HS-5 (cell line): ENCODE measurements at places on chromosomes 1 and 21.
A peak's percentile ranks its signal among the peaks of the same experiment; 100 is the strongest.

DNA sequence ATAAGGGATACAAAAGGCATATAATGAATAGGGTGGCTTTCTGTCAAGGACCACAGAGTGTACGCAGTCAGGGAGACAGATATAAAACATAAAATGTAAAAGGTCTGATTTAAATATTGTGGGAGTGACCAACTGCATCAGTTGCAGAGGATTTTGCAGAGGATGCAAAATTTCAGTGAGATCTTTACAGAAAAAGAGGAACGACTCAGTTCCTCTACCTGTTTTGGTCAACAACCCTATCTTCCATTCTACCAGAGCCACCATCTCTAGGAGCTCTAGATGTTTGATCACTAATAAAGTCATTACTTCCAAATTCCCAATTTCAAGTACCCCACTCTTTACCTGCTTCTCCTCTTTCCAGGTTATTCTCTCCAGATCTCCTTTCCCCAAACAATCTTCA is 16.5 kb downstream of the SOD1 start:
- DNase-seq, result no peak

DNA sequence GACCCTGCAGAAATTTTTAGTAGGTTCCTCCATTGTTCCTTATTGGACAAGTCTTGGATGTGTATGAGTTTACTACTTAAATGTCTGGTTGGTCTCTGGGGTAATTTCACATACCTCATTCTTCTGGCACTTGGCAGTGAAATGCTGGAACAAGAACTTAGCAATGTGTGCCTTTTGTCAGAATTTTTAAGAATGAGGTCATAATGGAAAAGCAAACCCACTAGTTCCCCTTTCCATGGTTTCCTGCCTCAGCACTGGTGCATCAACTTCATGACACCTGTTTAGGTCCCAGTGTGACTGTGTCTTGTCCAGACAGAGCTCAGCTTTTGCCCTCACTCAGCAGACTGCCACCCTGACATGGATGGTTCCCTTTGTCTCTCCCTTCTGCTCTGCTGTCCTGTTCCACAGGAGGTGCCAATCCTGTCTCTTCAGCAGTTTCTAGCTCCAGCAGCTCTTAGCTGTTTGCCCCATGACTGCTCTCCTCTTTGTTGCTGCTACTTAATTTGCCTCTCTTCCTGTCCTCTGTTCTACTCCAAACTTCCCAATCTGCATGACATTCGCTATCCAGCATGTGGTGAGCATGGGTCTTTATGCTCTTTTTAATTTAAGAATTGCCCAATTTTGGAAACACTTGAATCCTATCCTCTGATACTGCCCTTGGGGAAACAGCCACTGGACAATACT is 135.6 kb downstream of the CYYR1 start:
- no peak for DNase-seq

DNA sequence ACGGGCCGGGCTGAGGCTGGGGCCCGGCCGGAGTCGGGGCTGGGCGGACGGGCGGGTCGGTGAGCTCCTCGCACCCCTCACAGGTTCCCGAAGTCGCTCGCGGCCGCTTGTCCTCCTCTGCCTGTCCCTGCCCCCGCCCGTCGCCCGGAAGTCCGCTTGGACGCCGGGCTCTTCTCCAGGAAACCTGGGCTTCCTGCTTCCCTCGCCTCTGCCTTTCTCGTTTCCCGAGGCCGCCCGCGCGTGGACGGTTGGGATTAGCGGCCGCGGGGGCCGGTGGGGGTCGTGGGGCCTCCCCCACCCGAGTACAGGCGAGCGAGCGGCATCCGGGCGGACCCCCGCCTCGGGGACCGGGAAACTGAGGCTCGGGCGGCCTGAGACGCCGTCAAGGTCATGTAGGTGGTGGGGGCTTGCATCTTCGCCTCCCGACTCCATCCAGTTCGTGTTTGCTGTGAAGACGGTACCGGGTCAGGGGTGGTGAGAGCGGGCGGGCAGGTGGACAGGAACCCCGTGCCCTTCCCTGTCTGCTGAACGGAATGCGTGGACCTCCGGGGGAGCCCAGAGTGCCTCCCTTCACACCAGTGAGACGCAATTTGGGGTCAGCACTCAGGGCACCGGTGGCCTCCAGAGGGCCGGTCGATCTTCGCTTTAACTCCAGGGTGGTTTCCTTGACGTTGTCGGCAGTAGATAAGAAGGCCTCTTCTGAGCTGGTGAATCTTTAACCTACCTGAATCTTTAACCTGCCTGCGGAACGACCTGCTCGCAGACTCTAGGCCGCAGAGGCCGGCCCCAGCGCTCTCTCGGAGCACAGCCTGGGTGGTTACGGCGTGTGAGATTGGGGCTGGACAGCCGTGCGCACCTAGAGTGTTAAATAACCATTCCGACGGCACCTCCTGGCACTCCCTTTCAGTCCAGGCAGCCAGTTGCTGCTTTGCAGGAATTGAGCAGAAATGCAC is 686 bp downstream of the ARF1 start:
- no peak for DNase-seq

- DNase-seq, result peak; percentile 46
These were observed 84.1 kb upstream of the NEGR1 start for GRCh38 chr1:72366466-72366865.

DNA sequence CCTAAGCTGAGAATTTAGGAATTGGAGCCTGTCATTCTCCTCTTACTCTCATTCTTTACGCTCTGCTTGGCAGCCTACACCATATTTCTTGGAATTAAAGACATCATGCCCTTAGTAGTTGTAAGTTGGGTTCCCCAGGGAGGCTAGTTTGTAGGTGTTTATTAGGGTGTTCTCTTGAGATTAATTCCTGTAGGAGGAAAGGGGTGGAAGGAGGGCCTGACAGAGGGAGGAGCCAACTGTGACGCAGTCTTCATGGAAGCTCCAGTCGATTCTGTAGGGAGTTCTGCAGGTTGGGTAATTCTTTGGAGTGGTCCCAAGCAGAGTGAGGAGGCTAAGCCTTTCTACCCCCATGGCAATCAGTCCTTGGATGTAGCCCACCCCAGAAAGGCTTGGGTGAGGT is 111.4 kb downstream of the HHAT start:
- DNase-seq, result no peak

DNA sequence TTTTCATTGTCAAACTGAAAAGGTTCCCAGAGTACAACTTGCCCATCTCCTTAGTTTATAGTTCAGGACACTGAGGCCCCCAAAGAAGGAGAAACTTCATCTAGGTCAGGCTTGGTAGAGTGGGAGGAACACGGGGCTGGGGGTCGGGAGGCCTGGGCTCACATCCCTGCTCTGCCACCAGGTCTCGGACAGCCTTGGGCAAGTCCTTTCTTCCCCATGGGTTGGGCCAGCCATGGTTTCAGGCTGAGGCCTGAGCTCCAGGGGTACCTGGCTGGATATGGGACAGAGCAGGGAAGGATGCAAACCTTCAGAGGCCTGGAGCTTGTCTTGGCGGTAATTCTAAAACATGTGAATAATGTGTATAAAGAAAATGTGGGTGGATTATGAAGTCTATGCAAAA is 17.0 kb downstream of the FOXO6 start:
- DNase-seq, result no peak

DNA sequence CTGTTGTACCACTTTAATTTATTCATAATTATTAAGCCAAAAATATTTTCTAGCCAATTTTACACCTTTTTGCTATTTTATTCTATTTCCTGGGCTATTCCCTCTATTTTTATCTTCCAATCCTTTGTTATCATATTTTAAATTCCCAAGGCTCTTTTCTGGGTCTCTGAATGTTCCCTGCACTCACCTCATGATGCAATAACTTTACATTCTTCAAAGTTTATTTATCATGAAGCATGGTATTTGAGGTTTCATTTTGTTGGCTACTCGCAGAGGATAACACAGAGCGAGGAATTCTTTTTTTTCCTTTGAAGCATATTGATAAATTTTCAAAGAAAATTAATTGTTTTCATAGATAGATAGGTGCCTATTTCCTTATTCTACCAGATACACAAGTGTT is 489.8 kb upstream of the TMPRSS15 start:
- DNase-seq, result no peak

DNA sequence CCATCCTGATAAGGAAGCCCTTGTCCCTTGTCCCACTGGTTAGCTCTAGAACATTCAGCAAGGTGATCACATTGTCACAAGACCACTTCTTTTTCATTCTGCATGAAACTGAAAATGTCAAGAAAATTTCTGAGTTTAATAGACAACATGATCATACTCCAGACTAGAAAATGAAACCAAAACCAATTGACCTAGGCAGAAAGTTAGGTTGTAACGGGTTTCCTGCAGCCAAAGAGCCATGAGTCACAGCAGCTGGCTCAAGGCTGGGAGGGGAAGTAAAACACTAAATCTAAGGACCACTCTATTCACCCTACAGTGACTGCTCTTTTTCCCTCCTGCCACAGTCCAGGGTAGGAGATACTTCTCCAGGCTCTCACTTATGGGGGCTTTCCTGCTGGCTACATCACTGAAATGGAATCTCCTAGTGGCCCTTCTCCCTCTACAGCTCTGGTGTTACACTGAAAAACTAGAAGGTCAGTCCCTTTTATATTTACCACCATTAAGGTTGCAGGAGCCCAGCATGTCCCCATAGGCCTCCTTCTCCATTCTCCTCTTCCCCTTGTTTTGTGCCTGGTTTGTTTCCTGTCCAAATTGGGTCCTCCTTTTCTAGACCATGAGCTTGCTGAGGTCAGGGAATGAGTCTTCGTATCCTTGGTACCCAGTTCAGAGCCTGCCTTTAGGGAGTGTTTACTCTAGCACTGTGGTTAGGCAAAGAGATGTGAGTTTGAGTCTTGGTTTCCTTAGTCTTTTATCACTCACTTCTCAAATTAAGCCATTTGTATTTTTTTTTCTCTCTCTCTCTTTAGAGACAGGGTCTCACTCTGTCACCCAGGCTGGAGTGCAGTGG is 236.5 kb upstream of the JUN start:
- DNase-seq, result no peak

GRCh38 chr1:198927129-198927528 is 288.3 kb downstream of the PTPRC start:
- no peak for DNase-seq

- DNase-seq, result no peak
These were observed 141.7 kb upstream of the IRF2BP2 start for GRCh38 chr1:234751678-234752077.

GRCh38 chr1:225896937-225897549 is 8.1 kb upstream of the LEFTY1 start:
- no peak for DNase-seq

DNA sequence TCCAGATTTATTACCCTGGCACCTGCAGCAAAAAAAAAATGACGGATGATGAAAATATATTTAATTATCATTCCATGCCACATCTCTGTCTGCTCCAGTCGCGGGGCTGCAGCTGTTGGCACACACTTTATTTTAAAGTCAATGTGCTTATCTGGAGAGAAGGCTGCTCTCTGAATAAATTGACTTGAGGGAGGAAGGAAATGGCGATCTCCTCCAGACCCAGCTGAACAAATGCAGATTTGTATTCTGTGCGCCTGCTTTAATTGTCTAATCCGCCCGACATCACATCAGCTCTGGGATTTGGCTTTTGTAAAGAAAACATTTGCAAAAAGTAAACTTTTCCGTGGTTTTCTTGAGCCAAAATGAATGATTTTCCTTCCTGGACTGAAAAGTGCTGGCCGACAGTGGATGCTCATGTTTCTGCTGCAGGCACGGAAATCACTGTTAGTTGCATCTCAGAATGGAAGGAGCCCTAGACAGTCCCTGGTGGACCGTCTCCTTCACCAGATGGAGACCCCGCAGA is 150.2 kb downstream of the CAMTA1 start:
- DNase-seq, result no peak

DNA sequence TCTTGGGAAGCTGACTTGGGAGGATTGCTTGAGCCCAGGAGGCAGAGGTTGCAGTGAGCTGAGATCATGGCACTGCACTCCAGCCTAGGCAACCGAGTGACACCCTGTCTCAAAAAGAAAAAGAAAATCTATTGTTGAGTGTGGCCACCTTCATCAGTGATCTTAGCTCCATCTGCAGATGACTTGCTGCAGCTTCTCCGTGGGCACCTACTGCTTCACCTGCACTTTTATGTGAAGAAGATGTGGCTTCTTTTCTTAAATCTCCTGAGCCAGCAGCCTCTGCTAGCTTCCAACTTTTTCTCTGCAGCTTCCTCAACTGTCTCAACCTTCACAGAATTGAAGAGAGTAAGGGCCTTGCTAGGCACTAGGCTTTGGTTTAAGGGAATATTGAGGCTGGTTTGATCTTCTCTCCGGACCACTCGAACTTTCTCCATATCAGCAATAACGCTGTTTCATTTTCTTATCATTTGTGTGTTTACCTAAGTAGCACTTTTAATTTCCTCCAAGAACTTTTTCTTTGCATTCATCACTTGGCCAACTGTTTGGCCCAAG is 28.0 kb downstream of the AGPAT3 start:
- no peak for DNase-seq
